ENCODE measurements at places on chromosomes 1 and 21. TPM values are rescaled to one million over a fixed set of nuclear protein-coding genes. Genes with fewer than 3 reads are reported as not detected.

- no peak for DNase-seq
These were observed 2.6 kb downstream of the TXLNA start for GRCh38 chr1:32182060-32182459.

DNA sequence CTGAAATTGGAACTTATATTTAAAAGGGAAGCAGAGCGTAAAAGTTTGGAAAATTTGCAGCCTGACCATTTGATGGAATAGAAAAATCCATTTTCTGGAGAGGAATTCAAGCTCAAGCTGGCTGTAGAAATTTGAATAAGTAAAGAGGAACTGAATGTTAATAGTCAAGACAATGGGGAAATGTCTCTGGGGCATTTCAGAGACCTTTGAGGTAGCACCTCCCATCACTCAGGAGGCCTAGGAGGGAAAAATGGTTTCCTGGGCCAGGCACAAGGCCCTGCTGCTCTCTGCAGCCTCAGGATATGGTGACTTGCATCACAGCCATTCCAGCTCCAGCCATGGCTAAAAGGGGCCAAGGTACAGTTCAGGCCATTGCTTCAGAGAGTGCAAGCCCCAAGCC, 17.6 kb upstream of the TSHB start:
- no peak for DNase-seq

DNA sequence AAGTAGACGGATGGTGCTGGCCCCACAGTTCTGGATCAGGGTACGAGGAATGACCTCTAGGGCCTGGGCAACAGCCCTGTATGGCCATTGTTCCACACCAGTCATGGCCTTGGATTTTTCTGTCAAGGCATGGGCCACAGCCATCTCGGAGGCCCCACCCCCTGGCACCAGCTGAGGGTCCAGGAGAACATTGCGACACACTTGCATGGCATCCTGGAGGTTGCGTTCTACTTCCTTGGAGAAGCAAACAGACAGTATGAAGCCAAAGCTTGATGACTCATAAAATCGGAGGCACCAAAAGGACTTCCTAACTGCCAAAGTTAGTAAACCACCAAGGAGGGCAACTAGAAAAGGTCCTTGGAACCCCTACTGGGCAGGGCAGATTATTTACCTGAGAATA, 11.9 kb upstream of the VHLL start:
- no peak for DNase-seq

- peak; percentile 25 for DNase-seq
These were observed 64.9 kb upstream of the FCGR2A start for GRCh38 chr1:161440312-161440894.

Gene KRTAP11-1
- total RNA-seq = not detected

DNA sequence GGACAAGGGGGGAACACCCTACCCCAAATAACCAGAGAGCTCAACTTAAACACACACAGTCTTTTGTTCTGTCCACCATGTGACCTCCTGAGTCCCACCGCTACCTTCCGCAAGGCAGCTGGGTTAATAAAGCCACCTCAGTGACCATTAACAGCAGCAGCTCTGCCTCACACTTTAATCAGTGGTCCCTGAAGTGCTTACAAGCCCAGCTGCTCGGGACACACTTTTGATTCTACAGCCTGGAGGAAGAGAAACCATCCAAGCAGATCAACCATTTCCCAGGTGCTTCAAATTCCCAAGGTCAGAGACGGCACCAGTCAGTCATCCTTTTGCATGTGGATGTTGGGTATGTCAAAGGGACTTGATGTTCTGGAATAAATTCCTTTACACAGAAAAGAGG, 70.1 kb downstream of the KCNJ15 start:
- DNase-seq = no peak

Gene TNFRSF4
- 1.3 TPM for total RNA-seq

- peak; percentile 32 for DNase-seq
These were observed 75.5 kb downstream of the ADAMTS1 start for GRCh38 chr21:26769613-26770188.

DNA sequence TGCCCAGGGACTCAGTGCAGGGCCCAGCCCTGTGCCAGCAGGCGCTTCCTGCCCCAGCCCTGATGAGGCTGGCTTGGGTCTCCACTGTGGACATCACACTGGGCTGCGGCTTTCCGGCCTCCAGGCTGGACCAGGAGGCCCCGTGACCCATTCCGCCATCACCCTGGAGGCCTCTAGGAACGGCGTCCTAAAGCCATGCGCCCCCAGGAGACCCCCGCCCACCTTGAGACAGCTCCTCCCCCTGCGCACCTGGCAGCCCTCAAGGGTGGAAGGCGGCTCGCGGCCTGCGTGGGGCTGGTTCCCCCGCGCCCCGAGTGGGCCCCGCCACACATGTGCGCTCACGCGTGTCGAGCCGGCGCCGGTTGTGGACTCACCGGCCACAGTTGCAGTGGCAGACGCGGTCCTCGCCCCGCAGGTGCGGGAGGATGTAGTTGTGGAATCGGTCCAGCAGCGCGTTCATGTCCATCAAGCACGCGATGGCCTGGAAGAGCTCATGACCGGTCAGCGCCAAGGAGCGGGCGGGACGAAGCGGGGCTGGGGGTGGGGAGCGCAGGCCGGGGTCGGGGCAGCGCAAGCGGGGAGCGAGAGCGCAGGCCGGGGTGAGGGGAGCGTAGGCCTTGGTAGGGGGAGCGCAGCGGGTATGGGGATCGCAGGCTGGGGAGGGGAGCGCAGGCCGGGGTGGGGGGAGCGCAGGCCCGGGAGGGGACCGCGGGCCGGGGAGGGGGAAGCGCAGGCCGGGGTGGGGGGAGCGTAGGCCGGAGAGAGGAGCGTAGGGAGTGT, 924 bp downstream of the TMEM240 start:
- DNase-seq = peak; percentile 54

- DNase-seq = peak; percentile 88
These were observed 22.1 kb downstream of the PTPRF start for GRCh38 chr1:43552813-43553212.

DNA sequence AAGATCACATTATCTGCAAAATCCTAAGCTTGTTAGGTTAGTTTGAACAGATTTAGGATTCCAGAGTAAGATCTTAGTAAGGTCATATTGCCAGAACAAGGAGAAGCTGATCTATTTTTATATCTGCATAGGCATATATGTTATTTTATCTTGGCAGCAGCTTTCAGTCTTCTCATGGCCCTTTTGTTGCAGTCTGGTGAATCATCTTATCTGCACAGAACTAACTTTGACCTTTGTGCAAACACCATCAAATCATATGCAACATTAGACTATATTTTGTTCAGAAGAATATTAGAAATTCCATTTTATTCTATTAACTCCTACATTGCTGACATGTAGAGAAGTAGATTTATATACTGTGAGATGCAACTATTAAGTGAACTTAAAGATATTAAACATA, 107.3 kb downstream of the CLEC20A start:
- no peak for DNase-seq

Gene ASPM
- total RNA-seq = 38.0 TPM

Gene ITLN2
- not detected for total RNA-seq

DNA sequence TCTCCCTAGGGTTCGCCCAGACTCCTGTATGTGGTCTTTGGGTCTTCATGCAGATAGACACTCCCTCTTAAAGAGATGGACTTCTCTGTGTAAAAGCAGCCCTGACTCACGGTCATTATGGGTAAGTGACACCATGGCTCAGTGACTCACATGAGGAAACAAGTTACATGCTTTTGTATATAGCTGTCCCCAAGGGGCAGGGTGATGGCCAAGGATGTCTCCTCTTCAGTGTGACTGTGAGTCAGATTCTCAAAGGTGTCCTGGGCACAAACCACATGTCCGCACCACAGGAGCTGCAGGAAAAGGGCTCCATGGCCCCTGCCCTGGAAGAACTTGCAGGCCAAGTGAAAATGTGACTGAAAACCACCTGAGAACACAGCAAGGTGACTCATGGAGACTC, 380.4 kb downstream of the NPHP4 start:
- no peak for DNase-seq

Gene APOBEC4
- total RNA-seq = 0.76 TPM

GRCh38 chr1:243727503-243728203, 122.4 kb downstream of the AKT3 start:
- DNase-seq = no peak

DNA sequence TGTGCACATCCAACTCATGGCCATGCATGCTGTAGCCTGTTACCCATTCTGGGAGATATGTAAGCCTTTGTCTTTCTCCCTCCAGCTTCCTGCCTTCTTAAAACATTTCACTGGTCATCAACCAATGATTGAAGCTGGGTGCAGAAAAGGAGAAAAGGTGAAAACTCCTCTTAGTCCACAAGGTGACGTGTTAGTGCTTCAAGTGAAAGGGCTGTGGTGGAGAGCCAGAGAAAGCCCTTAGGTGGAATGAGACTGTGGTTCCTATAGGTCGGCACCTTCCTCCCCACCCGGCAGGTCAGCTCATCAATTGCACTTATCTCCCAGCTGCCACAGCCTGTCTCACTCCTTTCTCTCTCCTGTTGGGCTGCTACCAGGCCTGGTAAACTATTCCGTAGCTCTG, 30.4 kb downstream of the ERG start:
- no peak for DNase-seq

- DNase-seq = no peak
These were observed 529.5 kb downstream of the KCNT2 start for GRCh38 chr1:196078691-196079090.

DNA sequence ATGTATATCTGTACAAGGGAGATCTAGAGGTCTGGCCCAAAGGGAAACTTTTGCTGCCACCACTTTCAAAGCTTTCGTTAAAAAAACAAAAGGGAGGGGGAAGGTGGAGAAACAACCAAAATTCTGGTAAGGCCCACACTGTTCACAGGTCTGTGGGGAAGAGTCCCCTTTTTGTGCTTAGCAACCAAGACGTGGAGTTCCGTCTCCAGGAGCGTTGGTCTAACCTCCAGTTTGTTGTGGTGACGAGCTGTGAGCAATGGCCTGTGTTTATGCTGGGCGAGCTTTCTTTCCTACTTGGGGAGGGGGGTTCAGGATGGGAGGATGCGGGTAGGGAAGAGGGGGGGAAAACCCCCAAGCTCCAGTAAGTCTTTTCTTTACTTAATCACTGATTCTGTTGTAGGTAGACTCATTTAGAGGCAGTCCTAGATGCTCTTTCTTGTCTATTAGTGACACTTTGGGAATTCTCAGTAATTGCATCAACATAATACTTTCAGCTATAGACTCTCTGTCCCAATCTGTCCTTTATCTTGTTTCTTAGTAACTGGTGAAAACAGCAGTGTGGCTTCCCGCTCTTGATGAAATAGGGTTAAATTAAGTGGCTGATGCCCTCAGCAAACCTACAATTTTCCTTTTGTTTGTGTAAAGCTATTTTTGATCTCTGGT, 1.5 kb downstream of the HIPK1 start:
- no peak for DNase-seq

DNA sequence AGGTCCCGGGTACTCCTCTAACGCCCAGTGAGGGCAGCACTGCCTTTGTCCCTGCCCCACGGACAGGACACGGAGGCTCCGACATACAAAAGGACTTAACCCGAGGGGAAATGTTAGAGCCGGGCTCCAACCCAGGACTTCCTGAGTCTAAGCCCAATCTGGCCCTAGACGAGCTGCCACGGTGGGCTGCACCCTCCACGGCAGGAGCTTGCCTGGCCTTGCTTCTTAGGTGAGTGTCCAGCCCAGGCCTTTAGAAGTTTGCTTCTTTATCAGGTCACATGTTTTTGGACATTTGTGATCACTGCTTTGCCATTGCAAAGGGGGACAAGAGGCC, 11.0 kb upstream of the TMEM200B start:
- no peak for DNase-seq

GRCh38 chr1:85650645-85651044, 57.6 kb downstream of the ZNHIT6 start:
- DNase-seq = no peak

GRCh38 chr1:112146201-112146715, 156.8 kb upstream of the KCND3 start:
- DNase-seq = no peak

Gene C1orf174
- total RNA-seq = 25.9 TPM

DNA sequence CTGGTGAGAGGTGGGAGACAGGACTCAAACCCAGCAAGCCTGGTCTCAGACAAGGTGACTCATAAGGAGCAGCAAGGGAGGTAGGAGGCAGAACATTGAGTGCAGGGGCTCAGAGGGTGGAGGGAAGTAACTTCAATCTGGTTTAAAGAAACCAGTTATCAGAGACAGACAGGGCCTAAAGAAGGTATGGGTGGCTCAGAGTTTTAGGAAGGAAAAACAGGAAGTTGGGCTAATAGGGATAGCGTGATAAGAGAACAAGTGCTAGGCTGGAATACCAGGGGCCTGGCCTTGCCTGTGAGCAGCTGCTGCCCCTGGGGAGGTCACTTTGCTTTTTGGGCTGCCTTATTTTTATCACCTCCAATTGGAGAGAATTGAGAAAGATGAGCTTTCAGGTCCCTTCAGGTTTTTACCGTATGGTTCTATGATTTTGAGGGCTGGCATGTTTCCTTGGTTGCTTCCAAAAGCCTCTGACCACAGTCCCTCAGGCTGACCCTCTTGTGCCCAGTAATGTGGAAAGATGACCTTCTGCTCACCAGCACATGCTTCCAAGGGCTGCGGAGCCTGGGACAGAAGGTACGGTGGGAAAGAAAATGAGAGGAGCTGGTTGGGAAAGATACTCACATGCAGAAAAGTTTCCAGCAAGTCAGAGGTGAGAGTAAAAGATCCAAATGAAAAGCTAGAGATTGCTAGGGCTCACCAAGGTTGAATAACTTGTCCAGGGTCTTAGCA, 77.0 kb downstream of the DDR2 start:
- DNase-seq = no peak

Gene PPCS
- 11.5 TPM for total RNA-seq

Gene LCE3C
- total RNA-seq = not detected

DNA sequence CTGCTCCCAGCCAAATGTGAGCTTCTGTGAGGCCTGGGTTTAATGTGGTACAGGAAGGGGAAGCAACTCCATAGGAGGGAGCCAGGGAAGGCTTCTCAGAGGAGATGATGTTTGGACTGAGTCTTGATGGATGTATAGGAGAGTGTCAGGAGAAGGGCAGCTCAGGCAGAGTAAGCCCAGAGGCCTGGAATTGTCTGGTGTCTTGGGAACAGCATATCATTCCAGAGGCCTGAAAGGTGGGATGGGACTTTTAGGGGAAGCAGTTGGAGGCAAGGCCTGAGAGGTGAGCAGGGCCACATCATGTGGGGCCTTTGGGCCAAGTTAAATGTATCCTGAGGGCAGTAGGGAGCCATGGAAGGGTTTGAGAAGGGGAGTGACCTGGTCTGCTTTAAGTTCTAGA, 148.6 kb upstream of the WNT4 start:
- no peak for DNase-seq

DNA sequence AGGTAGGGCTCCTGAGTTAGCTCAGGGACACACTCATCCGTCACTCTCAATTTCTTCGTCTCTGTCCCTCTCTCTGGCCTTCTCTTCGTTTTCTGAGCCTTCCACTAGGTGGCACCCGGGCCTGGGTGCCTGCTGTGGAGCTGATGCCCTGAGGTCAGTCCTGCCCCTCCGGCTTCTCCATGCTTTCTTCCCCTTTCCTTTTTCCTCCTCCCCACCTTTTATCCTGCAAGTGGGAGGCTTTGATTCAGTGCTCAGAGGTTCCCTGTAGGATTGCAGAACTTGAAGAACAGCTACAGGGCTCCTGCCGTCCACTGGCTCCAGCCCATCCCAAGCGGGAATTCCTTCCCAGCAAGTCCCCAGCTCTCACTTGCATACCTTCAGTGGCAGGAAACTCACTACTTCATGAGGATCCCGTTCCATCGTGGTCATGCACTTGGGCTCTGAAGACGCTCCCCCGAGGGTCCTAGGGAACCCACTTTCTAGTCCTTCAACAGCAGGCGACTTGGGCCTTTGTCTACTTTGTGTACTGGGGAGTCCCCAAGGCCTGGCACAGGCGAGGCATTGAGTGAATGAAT, 45.6 kb downstream of the SRRM1 start:
- peak; percentile 73 for DNase-seq

Gene CASQ2
- total RNA-seq = 13.6 TPM

Gene FCER1G
- 1.3 TPM for total RNA-seq

- DNase-seq = no peak
These were observed at the start of gene S100A8 for GRCh38 chr1:153390938-153391710. TSS of gene S100A8 (minus strand) at chr1:153391073. CDS start at chr1:153390535, 538 bp downstream.

Gene C1QB
- total RNA-seq = 22.3 TPM
